H4 (cell line): ENCODE measurements at places on chromosomes 13 and 19. TPM values are rescaled to one million over a fixed set of nuclear protein-coding genes. Genes with fewer than 3 reads are reported as not detected.

DNA sequence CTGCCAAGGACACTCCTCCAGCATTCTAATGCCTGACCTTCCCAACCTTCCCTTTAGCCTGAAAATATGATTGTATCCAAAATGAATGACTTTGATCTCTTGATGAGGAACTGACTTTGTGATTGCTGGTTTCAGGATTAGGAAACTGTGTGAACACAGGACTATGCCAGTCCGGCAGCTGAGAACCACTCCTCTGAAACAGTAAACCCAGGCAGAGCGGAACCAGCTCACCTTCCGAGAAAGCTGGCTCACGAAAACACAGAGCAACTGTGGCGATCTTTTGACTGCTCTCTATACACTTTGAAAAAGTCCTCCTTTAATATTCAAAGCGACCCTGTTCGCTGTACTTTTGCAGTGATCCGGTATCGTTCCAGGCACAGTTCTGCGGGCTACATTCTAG, 258.8 kb upstream of the IRS2 start:
- DNase-seq = no peak

- no peak for DNase-seq
Measured at GRCh38 chr13:108349269-108349668, 79.8 kb downstream of the TNFSF13B start.

CIC gene
- total RNA-seq = 10.8 and 12.1 TPM in 2 replicates

- no peak for DNase-seq
Measured at GRCh38 chr19:35478794-35479677, 11.2 kb downstream of the KRTDAP start.

DNA sequence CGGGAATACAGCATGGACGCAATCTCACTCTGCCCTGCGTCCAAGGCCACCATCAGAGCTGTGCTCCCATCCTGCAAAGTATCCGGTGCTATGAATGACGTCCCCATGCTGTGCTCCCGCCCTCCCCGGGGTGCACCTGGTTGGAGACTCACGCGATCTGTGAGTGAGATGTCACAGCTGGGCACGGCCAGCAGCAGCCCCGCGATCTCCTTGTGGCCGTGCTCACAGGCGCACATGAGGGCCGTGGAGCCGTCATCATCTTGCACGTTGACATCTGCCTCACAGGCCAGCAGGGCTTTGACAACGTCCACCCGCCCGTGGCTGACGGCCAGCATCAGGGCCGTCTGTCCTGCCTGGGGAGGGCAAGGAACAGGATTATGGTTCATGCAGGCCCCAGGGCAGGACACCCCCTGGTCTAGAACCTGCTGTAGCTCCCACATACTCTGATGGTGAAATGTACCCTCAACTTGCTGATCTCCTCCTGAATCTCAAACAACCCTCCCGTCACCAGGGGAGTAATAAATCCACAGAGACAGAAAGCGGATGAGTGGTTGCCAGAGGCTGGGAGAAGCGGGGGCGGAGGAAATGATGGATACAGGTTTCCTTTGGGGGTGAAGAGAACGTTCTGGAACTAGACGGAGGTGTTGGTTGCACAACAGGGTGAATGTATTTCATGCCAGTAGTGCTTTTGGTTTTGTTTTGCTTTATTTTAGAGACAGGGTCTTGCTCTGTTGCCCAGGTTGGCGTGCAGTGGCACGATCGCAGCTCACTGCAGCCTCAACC, 14.5 kb upstream of the SPC24 start:
- DNase-seq = no peak

DNA sequence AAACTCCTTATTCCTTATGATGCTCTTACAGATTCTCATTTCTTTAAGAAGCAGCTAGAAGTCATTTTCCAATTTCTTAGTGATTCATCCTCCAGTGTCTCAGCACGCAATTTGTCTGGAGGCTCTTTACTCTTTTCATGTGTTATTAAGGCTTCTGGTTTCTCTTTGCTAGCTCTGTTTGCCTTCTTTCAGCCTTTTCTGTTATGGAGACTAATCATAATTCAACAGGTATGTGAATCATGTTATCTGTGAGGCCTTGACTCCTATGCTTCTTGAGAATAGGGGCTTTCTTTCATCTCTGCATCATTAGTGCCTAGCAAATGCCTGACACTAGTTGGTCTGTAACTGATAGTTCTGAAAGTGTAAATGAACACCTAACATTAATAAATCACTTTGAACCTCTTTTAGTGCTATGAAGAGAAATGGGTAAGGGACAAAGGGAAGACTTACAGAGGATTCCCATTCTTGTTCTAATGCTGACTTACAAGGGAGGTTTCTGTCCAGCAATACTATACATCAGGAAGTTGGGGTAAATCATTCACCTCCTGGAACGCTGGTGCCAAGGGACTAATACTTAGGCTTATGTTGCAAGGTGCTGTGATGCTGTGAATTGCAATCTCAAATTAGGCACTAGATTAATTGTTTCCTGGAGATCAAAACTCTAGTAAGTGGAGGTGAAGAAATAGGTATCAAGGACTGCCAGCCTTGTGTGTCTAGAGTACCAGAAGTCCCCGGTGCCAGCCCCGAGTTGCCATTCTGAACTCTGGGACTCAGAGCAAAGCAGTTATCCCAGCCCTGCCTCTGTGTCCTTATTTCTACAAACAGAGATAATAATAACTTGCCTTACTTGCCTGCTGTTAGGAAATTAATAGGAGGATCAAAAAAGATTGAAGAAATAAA, 265.6 kb downstream of the DCLK1 start:
- DNase-seq = no peak

- DNase-seq = no peak
Measured at GRCh38 chr19:49845414-49845813, 5.5 kb upstream of the PTOV1 start.

GRCh38 chr13:34369931-34370330, 552.0 kb downstream of the RFC3 start:
- no peak for DNase-seq
